Lower lobe of right lung (tissue), 2 donors: ENCODE measurements at places on chromosomes 7 and 10. TPM values are rescaled to one million over a fixed set of nuclear protein-coding genes. Genes with fewer than 3 reads are reported as not detected.

GATA3 gene
- 4.6 TPM for total RNA-seq

MYOZ1 gene
- 2.9 TPM for total RNA-seq

ZNF804B gene
- total RNA-seq, result not detected

STRIP2 gene
- 1.3 TPM for total RNA-seq

DNA sequence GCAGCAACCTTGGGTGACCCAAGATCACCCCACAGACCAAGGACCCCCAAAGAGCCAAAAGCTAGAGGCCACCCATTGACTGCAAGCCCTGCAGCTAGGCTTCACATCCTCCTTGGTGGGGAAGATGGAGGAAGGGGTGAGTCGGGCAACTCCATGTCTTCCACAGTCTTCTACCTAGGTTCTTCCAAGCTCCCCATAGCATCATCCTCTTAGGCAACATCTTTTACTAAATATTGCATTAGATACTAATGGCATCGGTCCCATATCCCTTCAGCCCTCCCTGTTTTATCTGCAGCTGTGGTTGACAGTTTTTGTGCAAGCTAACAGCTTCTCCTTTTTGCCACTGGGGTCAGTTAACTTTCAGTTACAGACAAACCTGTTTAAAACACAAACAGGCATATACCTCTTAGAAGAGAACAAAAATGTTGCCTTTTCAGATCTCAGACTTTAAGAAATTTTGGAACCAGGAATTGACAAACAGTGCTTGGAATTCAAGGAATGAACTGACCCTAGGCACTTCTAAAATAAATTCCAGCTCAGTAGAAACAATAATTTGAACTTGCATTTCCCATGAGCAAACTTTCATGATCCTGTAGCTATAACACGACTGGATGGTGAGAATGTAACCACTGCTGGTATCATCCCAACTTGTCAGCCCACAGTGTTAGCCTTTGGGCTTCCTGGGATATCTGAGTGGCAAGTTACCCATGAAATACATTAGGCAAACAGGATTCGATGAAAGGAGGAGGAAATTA is 33.9 kb upstream of the MSMB start:
- peaks cover 12% of the 10 kb centered on the region for H3K4me1 ChIP-seq
- no peaks in the 10 kb centered on the region for H3K27me3 ChIP-seq
- H3K27ac ChIP-seq, result no peak overlapping the region
- no peaks in the 10 kb centered on the region for H3K36me3 ChIP-seq

- H3K36me3 ChIP-seq, result no peaks in the 10 kb centered on the region
- H3K4me3 ChIP-seq, result no peak overlapping the region
Observed at GRCh38 chr7:39434012-39434411, 132.2 kb upstream of the YAE1 start.

- DNase-seq, result no peak
- H3K4me1 ChIP-seq, result no peaks in the 10 kb centered on the region
- H3K36me3 ChIP-seq, result no peaks in the 10 kb centered on the region
- H3K27me3 ChIP-seq, result no peaks in the 10 kb centered on the region
- no peak overlapping the region for H3K4me3 ChIP-seq
Observed at GRCh38 chr10:90193240-90193985, 492.0 kb downstream of the KIF20B start.

GRCh38 chr10:119087271-119087882 is 6.8 kb upstream of the EIF3A start:
- H3K4me1 ChIP-seq, result no peaks in the 10 kb centered on the region
- DNase-seq, result no peak
- H3K27ac ChIP-seq, result no peak overlapping the region
- H3K4me3 ChIP-seq, result no peak overlapping the region
- H3K27me3 ChIP-seq, result no peaks in the 10 kb centered on the region
- H3K36me3 ChIP-seq, result no peaks in the 10 kb centered on the region

DNA sequence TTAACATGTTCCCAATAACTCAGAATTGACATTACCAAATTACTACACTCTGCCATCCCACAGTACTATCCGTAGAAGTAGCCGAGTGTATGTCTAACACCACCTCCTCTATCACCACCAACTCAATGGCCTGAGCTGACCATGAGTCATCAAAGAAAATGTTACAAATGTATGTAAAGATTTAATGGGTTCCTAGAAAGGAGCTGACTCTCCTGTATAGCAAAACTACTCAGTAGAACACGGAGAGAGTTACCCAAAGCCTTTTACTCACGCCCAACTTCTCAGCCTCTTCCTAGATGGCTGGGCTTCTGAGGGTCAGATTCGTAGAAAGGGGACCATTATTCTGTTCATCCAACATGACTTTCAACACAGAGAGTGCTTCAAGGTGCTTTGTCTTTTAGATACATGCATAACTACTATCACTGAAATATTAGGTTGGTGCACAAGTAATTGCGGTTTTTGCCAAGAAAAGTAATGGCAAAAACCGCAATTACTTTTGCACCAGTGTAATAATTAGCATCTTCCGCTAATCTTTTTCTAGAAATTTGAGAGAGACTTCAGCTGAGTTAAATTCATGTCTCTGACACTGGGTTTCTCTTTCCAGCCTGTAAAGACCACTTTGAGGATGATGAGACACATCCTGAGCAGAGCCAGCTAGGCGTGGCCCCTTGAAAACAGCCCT is 24.0 kb upstream of the NANOS1 start:
- H3K27me3 ChIP-seq, result no peaks in the 10 kb centered on the region
- H3K36me3 ChIP-seq, result no peaks in the 10 kb centered on the region
- DNase-seq, result no peak
- no peak overlapping the region for H3K4me3 ChIP-seq

DNA sequence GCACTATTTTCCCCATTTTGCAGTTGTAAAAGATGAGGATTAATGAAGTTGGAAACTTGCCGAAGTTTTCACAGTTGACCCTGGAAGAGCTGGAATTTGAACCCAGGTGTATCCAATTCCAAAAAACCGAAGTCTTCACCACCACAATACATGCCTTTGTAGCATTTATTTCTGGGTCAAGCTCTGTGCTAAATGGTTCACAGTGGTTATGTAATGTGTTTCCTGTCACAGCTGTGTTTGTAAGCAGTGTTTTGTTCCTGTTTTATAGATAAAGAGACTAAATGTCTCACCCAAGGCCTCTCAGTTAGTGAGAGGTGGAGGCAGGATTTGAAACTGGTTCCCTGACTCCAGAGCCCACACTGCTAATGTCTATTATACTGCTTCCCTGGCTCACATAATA is 17.6 kb downstream of the SFTPA2 start:
- H3K27ac ChIP-seq, result no peak overlapping the region
- H3K4me1 ChIP-seq, result no peaks in the 10 kb centered on the region
- no peak for DNase-seq

DNA sequence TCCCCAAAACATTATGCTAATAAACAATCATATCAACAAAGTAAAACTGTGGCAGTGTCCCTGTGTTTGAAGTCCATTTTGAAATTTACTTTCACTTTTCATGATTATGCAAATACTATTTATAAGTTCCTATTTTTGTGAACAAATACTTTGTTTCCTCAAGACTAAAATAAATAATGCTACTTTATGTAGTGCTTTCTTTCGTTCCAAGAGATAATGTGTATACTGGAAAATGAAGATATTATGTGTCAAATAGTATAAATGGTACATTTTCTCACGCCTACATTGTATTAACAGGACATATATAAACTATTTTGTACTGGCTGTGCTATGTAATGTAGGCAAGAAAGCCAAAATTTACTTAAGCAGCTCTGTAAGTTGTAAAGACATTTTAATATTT is 136.3 kb downstream of the MALRD1 start:
- no peak overlapping the region for H3K27ac ChIP-seq
- H3K4me1 ChIP-seq, result no peaks in the 10 kb centered on the region
- no peak for DNase-seq
- no peak overlapping the region for H3K4me3 ChIP-seq
- H3K36me3 ChIP-seq, result no peaks in the 10 kb centered on the region

DNA sequence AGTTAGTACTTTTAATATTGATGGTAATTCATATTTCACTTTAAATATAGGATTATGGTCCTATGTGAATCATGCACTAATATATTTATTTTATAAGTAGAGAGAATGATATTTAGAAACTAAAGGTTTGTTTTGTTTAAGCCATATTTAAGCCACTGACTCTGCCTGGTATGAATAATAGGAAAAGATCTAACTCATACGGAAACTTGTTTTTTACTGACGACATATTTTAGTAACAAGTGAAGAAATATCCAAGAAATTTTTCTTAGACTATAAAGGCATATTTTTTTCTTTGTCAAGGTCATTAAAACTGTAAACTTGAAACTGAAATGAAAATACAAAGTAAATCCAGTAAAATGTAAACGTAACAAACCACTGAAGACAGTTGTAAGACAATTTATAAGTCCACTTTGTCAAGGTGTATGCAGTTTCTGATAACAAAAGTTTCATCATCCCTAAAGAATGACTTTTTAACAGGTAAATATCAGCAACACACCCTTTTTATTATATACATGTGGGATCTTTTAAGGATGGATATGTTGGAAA is 147.1 kb downstream of the PHF14 start:
- no peak for DNase-seq
- H3K27ac ChIP-seq, result no peak overlapping the region

DNA sequence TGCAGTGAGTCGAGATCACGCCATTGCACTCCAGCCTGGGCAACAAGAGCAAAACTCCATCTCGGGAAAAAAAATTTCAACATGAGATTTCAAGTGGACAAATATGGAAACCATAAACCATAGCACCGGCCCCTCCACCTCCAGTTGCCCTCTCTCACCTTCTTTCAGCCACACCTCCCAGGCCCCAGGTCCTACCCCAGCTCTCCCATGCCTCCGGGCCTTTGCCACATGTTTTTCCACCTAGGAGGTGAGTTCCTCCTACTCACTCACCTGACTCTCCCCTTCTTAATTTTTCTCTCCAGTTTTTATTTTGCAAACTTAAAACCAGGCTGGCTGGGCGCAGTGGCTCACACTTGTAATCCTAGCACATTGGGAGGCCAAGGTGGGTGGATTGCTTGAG is 13.7 kb upstream of the CLDN4 start:
- H3K27ac ChIP-seq, result no peak overlapping the region
- H3K4me1 ChIP-seq, result no peaks in the 10 kb centered on the region
- H3K36me3 ChIP-seq, result no peaks in the 10 kb centered on the region
- no peak overlapping the region for H3K4me3 ChIP-seq
